ENCODE measurements at places on chromosomes 1 and 21. TPM values are rescaled to one million over a fixed set of nuclear protein-coding genes. Genes with fewer than 3 reads are reported as not detected.

The USH2A gene
- not detected for total RNA-seq

The IGSF21 gene
- total RNA-seq: not detected

The CHODL gene
- not detected for total RNA-seq

The PDC gene
- not detected for total RNA-seq

The EDN2 gene
- total RNA-seq: 23.1 TPM

The EDARADD gene
- 3.5 TPM for total RNA-seq

The CLCA1 gene
- not detected for total RNA-seq

The ZBTB37 gene
- 1.3 TPM for total RNA-seq

The HAO2 gene
- total RNA-seq: not detected

The ARHGEF19 gene
- 6.4 TPM for total RNA-seq

The NBPF4 gene
- total RNA-seq: 0.05 TPM

The ACADM gene
- 31.6 TPM for total RNA-seq

The CHI3L1 gene
- not detected for total RNA-seq

The INAVA gene
- total RNA-seq: 43.6 TPM

The PEX19 gene
- total RNA-seq: 25.1 TPM

The PRDM16 gene
- 0.09 TPM for total RNA-seq

The APCS gene
- not detected for total RNA-seq

The KIF21B gene
- total RNA-seq: 2.6 TPM

The LAPTM5 gene
- 0.33 TPM for total RNA-seq

The PLD5 gene
- 1.7 TPM for total RNA-seq

The TACSTD2 gene
- total RNA-seq: not detected

The C8A gene
- not detected for total RNA-seq

The METTL13 gene
- 45.9 TPM for total RNA-seq

The RAP1GAP gene
- total RNA-seq: 14.5 TPM
